SIG-M5 (cell line): ENCODE measurements at places on chromosomes 3 and 15.

DNA sequence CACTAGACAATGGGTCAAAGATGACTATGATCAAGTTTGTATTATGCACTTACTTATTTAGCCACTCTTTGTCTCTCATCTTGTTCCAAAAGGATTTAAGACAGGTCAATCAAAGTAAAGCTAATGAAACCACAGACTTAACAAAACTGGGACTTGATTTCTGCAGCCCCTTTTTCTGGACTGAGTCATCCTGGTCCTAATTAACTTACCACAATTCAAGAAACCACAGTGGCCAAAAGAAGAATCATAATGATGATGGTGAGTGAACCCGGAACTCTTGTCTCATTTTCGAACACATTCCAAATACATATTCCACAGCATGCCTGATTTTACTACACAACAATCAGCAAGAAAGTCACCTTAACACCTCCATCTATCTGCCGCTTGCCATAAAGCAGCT is 1333.0 kb downstream of the ROBO1 start:
- DNase-seq: no peak

GRCh38 chr3:179615458-179616173 is 11.0 kb downstream of the NDUFB5 start:
- no peak for DNase-seq

DNA sequence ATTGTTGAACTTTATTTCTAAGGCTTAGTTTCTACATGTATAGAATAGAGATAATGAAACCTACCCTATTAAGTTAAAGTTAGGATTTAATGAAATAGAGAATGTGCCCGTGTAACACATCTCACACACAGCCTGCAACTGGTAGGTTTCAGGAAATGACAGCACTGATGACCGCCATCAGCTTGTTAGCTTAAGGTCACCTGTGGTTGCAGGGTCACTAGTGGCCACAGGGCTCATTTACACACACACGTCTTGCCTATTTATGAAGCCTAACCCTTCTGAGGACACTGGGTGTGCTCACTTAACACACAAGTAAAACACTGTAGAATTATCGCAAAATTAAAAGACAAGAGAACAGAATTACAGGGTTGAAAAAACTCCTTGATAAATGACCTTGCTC is 20.1 kb downstream of the CHRM5 start:
- no peak for DNase-seq

- no peak for DNase-seq
These were observed 938 bp upstream of the SLCO2A1 start for GRCh38 chr3:134030379-134031347.

DNA sequence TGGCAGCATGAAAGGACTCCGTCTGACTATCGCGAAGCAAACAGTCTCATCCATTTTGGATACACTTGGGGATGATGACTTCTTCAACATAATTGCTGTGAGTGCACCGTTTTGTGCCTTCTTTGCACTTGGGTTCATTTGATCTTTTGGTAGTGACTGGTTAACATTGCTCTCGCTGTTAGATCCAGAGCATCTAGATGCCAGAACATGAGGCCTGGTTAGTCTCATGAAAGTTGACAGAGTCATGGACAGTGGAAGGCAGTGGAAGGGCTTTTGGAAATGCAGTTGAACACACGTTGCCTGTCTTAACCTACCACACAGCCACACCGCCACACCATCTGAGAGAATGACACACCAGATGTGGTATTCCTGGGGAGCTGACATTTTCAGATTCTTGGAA is 357.9 kb downstream of the LRTM1 start:
- DNase-seq: no peak

DNA sequence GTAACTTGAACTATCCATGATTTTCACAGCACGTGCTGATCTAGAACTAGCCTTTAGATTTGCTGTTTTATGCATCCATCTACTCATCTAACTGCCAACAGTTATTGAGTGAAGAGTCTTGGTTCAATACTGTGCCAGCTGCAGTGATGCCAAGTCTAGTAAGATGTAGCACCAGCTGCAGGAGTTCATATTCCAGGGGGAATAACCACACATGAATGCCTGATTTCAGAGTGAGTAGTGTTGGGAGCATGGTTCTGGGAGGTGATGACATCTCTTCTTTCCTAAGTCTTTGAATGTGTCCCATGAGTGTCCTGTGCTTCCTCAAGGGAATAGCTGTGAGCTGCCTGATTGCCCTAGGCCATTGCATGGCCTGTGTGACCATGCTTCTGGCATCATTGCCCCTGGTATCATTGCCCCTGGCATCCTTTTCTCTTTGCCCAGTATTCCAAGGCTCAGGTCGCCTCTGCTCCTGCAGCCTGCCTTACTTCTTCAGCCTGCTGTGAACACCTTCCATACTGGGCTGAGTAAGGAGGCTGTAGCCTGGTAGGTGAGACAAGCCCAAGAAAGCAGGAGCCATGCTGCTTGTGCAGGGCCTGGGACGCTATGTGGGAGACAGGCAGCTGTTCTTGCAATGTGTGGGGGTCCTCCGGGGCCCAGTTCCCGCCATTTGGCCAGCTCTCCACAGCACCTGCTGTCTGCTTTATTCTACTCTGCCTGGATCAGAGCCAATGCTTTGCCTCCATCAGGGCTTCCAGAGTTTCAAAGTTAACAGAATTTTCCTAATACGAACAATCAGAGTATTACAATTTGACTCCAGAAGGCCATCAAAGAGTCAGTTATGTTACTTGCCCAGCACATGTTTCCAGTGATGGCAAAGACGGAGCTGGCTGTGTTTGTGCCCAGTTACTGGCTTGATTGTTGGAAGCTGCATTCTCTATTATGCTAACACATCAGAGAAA is 73.2 kb downstream of the CLSTN2 start:
- DNase-seq: no peak

GRCh38 chr15:88509321-88509720 is 37.2 kb downstream of the DET1 start:
- no peak for DNase-seq

GRCh38 chr15:83322061-83322460 is 37.6 kb upstream of the BNC1 start:
- no peak for DNase-seq

DNA sequence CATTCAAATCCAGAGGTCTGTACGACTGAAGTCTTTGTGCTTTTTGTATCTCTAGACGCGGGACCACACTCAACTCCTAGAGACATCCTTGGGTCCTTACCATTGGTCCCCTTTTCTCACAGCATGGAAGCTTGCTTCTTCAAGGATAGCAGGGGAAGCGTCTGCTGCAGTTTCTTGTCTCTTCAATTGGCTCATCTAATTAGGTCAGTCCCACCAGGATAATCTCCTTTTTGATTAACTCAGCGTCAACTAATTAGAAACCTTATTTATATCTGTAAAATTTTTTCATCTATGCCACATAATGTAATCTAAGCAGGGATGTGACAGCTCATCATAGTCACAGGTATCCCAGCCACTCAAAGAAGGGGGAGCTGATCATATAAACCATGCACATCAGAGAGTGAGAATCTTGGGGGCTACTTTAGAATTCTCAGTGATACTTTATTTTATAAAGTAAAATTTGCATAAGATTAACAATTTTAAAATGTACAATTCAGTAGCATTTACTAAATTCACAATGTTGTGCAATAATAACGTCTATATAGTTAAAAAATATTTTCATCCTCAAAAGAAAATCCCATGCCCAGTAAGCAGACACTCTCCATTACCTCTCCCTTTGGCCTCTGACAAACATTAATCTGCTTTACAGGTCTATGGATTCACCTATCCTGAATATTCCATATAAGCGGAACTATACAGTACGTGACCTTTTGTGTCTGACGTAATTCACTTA is 47.5 kb upstream of the ZNF385D start:
- DNase-seq: no peak

DNA sequence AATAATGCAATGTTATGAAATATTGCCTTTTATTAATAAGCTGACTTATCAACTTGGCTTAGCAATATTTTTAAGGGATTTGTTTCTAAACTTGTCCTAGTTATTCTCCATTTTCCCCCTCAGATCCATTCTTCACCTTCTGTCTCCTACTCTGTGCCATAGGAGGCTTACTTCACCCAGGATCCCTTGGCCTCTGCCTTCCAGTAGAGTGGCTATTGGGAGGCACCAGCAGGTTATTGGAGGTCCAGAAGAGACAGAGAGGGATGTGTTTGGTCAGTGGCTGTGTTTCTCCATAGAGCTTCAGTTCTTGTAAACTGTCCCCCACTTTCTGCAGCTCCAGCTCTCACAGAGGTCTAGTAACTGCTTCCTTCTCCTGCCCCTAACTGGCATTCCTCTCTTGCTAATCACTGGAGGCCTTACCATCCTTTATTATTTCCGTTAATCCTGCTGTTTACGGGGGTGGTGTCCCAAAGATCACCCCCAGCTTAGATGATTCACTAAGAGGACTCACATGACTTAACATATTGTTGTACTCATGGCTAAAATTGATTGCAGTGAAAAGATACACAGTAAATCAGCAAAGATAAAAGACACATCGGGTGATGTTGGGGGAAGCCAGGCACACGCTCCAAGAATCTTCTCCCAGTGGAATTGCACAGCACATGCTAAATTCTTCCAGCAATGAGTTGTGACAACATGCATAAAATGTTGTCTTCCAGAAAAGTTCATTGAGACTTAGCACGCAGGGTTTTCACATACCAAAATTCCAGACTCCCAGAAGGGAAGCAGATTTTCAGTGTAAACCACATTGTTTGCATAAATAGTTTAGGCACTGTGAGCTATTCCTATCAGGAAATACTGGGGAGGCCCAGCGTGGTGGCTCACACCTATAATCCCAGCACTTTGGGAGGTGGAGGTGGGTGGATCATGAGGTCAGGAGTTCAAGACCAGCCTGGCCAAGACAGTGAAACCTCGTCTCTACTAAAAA is 67.5 kb downstream of the RPL22L1 start:
- DNase-seq: no peak

GRCh38 chr3:155886915-155887314 is 16.5 kb downstream of the GMPS start:
- DNase-seq: no peak

DNA sequence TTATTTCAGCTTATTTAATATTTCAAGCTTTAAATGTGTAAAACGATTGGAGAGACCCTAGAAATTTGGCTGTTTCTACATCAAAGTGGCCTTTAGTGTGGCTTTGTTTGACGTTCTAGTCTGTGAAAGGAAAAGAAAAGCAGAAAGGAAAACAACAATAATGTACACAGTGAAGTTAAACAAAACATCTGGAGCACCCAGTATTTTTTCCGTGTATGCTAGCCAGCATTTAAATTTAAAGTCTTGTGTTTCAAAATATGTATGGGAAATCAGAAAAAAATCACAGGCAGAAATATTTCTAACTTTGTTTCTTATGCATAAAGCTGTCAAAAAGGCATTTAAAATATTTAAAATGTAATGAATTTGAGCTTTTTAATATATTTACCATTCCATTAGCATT is 218.1 kb downstream of the NAALADL2 start:
- DNase-seq: no peak

DNA sequence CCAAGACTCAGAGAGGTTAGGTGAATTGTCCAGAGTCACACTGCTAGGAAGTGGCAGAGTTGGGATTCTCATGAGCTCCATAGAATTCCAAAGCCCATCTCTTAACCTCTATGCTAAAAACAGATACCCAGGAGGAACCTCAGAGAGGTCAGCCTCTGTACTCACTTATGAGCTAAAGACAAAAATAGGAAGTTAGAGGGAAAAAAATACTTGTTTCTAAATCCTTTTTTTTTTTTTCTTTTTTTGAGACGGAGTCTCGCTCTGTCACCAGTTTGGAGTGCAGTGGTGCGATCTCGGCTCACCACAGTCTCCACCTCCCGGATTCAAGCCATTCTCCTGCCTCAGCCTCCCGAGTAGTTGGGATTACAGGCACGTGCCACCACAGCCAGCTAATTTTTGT is 31.4 kb downstream of the FSD2 start:
- no peak for DNase-seq
